ENCODE measurements at places on chromosomes 5 and 9.

- DNase-seq = no peak
Measured at GRCh38 chr5:58021466-58021865, 438.4 kb downstream of the PLK2 start.

- DNase-seq = no peak
Measured at GRCh38 chr9:127263664-127264063, 910 bp upstream of the GARNL3 start.

DNA sequence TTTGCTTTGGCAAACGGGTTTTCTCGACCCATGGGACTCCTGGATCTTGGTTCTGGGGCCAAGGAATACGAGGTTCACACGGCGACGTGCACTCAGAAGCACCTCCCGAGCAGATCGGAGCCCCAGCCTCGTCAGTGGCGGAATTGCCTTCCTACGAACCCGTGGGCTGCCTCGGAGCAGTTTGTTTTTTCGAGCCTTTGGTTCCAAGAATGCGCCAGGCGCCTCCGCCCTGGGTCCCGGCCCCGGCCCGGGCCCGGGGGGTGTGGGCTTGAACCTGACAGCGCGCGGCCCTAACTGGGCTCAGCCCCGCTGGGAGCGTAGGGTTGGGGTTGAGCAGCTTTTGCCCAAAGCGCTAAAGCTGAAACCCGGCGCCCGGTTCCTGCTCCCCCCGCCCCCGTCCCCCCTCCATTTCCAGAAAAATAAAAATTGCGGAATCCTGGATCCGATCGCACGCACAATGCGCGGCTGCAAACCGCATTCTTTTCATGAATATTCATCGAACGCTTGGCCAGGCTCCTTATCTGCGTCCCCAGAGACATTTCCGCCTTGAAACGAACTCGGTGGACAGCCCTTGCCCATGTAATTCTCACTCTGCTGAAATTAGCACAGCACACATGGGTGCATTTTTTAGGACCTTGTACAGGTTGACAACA, 1.0 kb downstream of the BASP1 start:
- no peak for DNase-seq

DNA sequence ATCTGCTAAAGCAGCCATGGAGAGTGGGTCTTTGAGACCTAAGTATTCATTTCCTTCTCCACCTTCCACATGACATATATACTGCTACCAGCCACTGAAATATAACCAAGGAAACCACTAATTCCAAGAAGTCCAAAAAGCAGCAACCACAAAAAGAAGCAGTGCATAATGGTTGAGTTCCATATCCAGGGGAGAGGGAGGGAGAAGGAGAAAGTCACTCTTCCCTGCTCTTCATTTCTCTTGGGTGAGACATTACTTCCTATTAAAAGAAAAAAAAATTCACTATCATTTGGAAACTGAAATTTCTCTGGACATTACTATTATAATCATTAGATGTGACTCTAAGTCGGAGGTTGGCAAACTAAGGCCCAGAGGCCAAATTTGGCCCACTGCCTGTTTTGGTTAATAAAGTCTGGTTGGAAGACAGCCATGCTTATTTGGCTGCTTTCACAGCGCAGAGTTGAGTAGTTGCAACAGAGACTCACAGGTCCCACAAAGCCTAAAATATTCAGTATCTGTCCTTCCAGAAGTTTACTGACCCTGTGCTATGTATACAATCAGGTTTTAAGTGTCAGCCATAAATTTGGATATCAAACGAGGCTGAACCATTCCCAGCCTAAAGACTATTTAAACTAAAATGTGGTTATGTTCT, 168.6 kb downstream of the MPDZ start:
- no peak for DNase-seq

DNA sequence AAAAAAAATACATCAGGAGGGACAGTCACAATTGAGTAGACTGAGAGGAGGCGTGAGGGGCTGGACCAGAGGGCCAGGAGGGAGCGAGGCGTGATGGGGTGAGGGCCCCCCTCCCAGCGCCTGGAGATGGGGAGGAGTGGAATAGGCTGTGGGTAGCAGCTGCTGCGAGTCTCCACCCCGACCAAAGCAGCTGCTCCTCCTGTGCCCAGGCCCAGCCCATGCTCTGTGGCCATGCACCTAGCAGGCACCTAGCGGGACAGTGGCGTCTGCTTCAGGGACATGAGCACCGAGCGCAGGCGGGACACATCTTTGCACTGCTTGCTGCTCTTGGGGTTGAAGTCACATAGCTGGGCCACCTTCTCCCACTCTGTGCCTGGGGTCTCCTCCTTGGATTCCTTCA, 4.0 kb downstream of the HIGD2A start:
- DNase-seq = no peak

- no peak for DNase-seq
Measured at GRCh38 chr5:149205625-149206523, 64.6 kb downstream of the ABLIM3 start.

- no peak for DNase-seq
Measured at GRCh38 chr9:13898957-13899356, 415.0 kb downstream of the NFIB start.

GRCh38 chr5:79413112-79413511, 100.8 kb downstream of the HOMER1 start:
- DNase-seq = no peak

GRCh38 chr5:172870715-172871461, 36.8 kb downstream of the ERGIC1 start:
- DNase-seq = no peak

GRCh38 chr5:83856881-83857280, 136.2 kb upstream of the HAPLN1 start:
- DNase-seq = no peak

All from NCI-H2029 treated with DMSO at 0.1 percent for 48 hours (cell line).